ENCODE measurements at places on chromosomes 11 and 22.
A peak's percentile ranks its signal among the peaks of the same experiment; 100 is the strongest.

DNA sequence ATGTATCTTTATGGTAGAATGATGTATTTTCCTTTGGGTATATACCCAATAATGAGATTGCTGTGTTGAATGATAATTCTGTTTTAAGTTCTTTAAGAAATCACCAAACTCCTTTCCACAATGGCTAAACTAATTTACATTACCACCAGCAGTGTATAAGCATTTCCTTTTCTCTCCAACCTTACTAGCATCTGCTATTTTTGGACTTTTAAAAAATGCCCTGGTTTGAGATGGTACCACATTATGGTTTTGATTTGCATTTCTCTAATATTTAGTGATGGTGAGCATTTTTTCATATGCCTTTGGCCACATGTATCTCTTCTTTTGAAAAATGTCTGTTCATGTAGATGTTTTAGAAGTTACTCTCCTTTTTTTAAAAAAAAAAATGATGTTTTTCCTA, 142.0 kb downstream of the METTL15 start:
- no peak for DNase-seq

GRCh38 chr11:57903011-57903410, 120.7 kb upstream of the OR9Q1 start:
- no peak for DNase-seq

- no peak for DNase-seq
These were observed 171.8 kb downstream of the SOX6 start for GRCh38 chr11:16184588-16184987.

GRCh38 chr22:44962741-44963454, 46.9 kb downstream of the PHF21B start:
- no peak for DNase-seq

GRCh38 chr11:130211144-130211543, 51.6 kb downstream of the ST14 start:
- DNase-seq: no peak

DNA sequence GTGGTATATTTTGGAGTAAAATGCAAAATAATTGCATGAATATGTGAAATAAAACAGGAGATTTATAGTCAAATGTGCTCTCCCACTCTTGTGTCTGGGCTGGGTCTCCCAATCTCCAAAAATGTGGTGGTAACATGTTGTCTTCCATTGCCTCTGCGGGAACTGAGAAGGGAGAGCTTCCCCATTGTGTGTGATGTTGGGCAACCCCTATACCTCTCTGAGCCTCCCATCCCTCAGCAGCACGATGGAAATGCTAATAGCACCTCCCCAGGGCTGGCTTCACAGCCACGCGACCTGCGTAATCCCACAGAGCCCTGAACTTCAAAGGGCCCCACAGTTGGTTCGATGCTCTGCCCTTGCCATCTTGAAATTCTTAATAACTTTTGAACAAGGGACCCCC, 72.0 kb downstream of the TP53I11 start:
- no peak for DNase-seq

DNA sequence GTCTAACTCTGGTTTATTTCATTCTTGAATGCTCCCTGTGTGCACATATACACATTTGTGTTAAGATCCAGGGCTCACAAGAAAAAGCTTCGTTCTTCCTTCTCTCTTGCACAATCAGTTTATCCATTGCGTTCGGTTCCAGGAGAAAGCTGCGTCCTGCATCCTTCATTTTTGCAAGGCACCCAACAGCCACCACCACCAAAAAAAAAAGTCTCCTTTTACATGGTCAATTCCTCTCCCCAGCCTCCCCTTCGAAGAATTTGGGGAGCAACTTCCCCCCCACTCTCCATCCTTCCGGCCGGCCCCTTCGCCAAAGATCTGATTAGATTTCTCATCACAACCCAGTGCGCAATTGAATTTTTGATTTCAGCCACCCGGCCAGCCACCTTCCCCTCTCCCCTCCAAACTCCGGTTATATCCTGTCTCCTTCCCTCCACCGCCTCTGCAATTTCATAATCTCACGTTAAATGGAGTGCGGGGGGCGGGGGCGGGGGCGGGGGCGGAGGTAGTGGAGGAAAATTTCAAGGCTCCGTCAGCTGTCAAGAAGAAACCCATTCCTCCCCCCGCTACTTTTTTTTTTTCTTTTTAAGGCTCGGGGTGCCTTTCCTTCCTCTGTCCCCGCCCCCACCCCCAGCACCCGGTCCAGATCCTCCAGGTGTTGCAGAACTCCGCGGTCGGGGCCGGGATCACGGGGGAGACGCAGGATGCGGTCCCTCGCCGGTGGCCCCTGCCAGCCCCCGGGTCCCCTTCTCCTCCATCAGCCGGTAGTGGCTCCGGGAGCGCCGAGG, 1166.5 kb downstream of the LRRC4C start:
- DNase-seq: peak; percentile 50

DNA sequence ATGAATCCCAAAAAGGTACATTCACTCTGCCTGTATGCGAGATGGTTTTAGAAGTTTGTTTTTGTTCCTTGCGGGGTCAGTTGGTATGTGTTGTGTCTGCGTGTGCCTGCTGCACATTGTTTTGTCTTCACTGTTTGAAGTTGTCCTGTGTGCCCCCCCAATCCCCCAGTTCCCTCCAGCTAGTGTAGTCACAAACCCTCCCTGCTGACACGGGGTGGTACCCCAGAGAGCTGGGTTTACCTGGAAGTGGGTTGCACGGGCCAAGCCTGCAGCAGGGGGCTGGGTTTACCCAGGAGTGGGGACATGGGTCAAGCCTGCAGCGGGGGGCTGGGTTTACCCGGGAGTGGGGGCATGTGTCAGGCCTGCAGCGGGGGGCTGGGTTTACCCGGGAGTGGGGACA, 22.2 kb downstream of the CTTN start:
- no peak for DNase-seq

Measured in ecto neural progenitor cell (in vitro differentiated cells).